ENCODE measurements at places on chromosomes 3 and 15.

DNA sequence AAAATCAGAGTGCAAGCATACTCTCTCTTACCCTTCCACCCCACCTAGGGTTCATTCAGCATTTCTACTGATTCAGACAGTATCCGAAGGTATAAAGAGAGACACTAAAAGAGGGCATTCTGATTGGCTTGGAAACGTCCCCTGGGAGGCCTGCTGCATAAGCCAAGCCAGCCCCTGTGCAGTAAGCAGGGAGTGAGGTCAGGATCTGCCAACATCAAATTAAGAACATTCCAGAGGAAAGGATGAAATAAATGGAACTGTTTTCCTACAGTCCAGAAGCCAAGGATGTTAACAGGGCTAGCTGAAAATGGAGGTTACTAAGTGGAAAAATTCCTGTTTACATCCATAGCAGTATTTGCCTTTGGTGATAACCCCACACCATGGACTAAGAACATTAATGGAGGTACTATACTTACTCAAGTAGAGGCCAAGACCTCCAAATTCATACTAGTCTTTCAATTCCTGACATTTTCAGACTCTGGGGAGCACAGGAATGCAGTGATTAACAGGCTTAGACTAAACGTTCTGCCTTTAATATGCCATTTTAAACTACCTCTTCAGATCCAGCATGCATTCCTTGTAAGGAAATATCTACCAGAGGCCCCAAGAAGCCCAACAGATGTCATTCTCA, 34.5 kb downstream of the NPTN start:
- DNase-seq = no peak

DNA sequence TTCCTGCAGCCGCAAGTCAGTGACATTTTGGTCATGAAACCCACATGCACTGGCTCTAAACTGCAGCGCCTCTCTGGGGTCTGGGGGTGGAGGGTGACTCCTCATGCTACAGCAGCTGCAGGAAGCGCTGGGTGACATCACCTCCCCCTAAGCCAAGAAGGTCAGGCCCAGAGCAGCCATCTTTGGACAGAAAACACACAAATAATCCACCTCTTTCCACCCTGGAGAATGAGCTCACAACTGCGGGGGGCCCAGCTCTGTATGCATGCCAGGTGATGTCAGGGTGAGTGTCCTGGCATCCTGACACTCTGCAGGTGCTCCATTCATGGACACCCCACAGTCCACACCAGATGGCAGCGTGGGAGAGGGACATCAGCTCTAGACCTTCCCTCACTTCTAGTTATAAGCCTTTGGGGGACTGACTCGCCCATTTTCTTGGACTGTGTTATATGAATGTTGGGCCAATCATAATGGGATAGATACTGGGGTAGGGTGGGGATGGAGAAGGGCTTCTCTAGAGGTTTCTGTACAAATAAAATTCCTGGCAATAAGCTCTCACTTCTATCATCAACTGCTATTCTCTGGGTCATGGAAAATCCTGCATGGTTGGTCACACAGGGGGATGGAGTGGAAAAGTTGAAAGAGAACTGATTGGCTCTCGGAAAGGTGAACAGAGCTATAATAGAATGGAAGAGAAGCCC, 70.7 kb upstream of the THBS1 start:
- no peak for DNase-seq

DNA sequence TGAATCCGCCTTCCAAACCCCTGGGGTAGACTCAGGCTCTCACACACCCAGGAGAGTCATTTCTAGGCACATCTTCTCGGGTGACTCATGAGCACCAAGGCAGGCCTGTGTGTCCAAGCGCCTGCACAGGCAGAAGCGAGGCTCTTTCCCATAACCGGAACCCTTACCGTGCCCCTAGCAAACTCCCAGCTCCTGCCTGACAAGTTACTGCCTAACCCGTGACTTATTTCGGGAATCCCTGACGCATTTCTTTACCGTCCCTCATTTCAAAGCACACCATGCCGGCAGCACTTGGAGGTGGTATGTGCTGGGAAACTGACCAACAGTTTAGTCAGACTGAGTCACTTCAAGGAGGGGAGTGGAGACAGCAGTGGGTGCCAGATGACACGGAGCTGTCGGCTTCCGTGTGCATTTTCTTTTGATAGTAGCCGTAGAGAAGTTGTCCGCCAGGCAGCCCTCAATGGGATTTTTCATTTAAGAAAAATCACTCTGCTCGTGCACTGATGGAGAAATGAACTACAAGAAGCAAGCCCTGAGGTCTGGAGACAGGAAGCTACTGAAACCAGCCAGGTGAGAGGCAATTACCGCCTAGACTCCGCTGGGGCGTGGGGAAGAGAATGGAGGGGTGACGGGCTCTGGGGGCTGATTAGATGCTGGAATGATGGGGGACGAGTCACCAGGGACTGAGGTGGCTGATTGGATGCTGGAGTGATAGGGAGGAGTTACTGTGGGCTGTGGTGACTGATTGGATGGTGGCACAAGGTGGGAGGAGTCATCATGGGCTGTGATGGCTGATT, 17.3 kb upstream of the HRH1 start:
- no peak for DNase-seq

DNA sequence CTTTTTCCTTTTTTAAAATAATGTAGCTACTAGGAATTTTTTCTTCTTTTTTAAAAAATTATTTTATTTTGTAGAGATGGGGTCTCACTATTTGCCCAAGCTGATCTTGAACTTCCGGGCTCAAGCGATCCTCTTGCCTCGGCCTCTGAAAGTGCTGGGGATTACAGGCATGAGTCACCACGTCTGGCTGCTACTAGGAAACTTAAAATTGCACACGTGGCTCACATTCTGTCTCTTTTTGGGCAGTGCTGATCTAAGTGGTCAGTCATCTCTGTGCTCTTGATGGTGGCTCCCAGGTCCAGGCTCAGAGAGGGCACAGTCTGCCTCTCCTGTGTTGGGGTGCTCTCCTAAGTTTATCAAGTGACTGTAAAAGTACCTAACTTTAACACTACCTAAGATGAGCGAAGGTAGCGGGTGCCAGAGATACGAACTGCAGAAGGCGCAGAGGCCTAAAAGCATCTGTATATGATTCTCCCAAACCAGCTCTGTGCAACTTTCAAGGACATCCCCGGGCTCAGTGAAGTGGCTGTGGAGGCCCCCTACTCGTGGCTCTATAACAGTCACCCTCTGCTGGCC, 52.9 kb upstream of the SEC13 start:
- DNase-seq = no peak

DNA sequence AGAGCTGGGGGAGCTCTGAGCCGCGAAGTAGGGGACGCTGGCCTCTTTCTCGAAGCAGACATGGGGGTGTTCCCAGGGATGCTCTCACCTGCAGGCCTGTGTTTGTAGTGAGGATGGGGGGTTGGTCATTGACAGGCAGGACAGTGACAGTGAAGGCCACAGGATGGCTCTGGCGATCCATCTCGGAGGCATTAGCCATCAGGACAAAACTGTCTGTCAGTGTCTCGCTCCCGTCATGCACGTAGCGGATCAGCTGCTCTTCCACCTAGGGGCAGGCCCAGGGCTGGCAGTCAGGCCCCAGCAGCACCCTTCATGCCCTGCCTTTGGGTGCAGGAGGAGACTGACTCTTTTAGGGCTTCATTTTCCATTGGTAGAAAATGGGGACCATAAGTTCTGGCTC, 28.0 kb downstream of the CSPG4 start:
- no peak for DNase-seq

- no peak for DNase-seq
These were observed 133.0 kb upstream of the UMPS start for GRCh38 chr3:124597273-124597672.

DNA sequence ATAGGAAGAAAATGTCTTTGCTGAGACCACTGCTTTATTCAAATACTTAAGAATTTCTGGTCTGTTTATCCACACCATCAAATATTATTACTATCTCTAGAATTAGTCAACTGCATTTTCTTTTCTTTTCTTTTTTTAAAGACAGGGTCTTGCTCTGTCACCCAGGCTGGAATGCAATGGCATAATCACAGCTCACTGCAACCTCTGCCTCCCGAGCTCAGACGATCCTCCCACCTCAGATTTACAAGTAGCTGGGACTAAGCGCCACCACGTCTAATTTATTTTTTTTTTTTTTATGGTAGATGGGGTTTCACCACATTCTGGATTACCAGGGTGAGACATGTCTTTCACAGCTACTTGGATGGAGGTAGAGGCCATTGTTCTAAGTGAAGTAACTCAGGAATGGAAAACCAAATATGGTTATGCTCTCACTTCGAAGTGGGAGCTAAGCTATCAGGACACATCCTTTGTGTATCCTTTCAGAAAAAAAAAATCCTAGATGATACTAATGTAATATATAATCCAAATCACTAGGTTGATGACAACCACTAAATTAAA, 52.8 kb downstream of the STAG1 start:
- DNase-seq = no peak

GRCh38 chr3:132628157-132628556, 31.1 kb downstream of the ACKR4 start:
- DNase-seq = no peak

- no peak for DNase-seq
These were observed 149.5 kb downstream of the GREM1 start for GRCh38 chr15:32867313-32867626.

DNA sequence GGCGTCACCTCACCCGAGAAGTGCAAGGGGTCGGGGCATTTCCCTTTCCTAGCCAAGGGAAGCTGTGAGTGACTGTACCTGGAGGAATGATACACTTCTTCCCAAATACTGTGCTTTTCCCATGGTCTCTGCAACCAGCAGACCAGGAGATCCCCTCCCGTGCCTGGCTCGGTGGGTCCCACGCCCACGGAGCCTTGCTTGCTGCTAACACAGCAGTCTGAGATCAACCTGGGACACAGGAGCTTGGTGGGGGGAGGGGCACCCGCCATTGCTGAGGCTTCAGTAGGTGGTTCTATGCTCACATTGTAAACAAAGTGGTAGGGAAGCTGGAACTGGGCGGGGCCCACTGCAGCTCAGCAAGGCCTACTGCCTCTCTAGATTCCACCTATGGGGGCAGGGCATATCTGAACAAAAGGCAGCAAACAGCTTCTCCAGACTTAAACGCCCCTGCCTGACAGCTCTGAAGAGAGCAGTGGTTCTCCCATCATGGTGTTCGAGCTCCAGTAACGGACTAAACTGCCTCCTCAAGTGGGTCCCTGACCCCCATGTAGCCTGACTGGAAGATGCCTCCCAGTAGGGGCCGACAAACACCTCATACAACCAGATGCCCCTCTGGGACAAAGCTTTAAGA, 31.4 kb upstream of the ABHD5 start:
- DNase-seq = no peak

GRCh38 chr3:172030181-172030580, 9.2 kb upstream of the FNDC3B start:
- DNase-seq = no peak

- no peak for DNase-seq
These were observed 60.3 kb upstream of the TBL1XR1 start for GRCh38 chr3:177257625-177258024.

DNA sequence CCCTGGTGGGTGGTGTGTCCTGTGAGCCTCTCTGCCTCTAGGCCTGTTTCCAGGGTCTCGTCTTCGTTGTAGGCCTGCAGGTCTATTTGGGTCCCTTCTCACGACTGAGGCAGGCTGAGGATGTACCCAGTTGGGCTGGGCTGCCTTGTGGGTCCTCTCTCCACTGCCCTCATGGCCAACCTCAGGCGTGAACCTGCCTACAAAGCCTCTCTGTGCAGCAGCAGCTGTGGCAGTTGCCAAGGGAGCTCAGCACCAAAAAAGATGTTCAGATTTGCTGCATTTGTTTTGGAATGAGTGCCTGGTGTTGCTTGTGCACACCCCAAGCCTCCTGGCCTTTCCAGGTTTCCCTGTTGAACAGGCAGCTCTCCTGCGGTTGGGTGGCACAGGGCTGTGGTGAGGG, 13.4 kb downstream of the KLF13 start:
- DNase-seq = no peak

- no peak for DNase-seq
These were observed 581.4 kb downstream of the MECOM start for GRCh38 chr3:169082076-169082475.

DNA sequence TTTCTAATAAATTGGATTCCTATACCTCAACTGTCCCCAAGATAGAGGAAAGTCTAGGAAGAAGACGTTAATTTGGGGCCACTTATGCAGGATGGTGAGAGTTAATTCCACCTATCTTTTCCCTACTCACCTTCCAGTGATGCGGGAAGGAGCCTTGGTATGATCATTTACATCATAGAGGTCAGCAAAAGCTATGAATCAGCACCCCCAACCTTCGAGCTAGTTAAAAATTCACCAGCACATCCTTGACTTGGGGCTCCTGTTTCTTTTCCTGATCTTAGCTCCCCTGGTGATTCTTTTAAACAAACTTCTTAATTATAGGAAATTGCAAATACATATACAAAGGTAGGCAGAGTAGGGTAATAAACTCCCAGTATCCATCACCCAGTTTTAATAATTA, 366.6 kb downstream of the SOX2 start:
- no peak for DNase-seq

GRCh38 chr3:32093204-32093603, 13.2 kb upstream of the GPD1L start:
- DNase-seq = no peak

GRCh38 chr15:31147456-31147855, 45.9 kb upstream of the TRPM1 start:
- DNase-seq = no peak

DNA sequence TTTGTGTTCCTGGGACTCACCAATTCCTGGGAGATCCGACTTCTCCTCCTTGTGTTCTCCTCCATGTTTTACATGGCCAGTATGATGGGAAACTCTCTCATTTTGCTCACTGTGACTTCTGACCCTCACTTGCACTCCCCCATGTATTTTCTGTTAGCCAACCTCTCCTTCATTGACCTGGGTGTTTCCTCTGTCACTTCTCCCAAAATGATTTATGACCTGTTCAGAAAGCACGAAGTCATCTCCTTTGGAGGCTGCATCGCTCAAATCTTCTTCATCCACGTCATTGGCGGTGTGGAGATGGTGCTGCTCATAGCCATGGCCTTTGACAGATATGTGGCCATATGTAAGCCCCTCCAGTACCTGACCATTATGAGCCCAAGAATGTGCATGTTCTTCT, 16.8 kb downstream of the OR4F15 start:
- no peak for DNase-seq

DNA sequence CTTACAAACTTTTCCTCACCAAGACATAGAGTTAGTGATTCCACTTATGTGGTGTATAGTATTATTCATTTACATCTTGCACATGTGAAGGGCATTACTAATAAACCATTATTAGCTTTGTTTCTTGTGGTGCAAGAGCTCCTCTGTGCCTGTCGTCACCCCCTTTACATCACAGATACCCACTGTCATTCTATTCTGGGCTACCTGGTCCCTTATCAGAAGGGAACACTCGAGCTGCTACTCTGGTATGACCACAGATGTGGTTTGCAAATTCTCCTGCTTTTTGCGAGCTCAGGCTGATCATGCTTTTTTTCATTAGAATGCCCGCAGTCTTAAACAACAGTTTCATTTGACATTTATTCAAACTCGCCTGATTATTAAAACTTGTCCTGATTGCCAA, 13.9 kb upstream of the SENP2 start:
- no peak for DNase-seq

DNA sequence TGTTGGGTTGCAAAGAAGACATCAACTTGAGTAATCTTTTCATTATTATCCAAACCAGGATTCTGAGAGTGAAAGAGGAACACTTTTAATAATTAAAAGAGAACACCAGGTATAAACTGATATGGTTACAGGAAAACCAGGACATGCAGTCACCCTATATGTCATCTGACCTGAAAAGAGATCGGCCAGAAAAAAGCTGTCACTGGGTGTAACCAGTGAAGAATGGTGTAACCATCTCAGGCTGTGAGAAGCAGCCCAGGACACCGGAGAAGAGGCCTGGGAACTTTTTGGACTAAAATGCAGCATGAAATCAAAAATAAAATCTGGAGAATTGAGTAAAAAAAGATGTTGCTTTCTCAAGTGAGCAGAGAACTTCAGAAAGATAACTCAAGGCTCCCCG, 10.1 kb upstream of the CCDC80 start:
- no peak for DNase-seq

Measured in putamen (tissue), 1 donor.